ENCODE measurements at places on chromosomes 12 and 14.

DNA sequence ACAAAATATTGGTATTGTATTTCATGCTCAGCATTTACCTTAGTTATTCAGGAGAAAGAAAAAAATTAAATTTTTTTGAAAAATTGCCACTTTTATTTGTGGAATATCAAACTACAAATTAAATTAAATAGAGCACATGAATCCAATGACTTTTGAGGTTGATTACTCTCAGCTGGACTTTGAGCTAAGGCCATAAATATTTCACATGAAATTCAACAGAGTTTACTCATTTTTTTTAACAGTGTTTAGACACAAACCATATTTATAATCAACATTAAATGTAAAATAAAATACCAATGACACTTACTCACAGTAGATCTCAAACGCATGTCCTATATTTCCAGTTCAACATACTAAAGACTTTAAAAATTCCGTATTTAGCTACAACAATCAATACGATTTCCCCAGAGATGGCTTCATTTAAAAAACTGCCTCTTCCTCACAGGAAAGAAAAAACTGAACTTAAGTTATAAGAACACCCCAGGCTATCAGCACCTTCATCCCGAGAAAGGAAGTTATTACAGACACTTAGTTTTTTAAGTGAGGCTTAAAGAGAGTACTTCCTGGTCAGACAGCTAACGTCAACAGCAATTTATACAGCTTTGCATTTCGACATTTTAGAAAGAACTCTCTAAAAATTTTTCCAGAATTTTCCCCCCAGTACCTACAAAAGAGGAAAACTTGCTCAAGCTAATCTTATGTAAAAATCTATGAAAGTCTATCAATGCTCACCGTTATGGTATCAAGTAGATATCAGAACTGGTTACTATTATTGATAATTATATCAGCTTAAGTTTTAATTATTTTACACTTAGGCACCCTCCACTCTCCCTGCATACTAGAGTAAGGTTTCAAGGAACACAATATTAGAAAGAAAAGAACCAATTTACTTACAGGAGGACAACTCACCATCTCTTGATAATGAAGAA is 13.8 kb downstream of the TAOK3 start:
- no peak for DNase-seq

DNA sequence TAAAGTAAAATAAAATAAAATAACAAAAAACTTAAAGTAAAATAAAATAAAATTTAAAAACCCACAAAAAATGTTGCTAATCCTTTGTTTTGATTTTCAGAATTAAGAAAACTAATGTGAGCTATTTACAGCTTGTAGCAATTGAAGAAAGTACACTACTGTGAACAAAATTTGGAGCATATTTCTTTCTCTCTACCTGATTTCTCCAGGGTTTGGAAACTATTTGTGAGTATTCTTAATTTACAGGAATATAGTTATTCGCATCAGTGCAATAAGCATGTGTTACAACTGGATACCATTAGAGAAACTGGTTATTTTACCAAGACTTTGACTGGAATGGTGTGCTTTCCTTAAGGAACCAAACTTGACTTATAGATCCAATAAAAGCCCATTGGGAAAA is 86.1 kb upstream of the CNOT2 start:
- DNase-seq: no peak

GRCh38 chr12:124188561-124189405 is 106.1 kb upstream of the RFLNA start:
- DNase-seq: peak; percentile 36

GRCh38 chr14:78902010-78902623 is 731.9 kb downstream of the NRXN3 start:
- peak; percentile 46 for DNase-seq

DNA sequence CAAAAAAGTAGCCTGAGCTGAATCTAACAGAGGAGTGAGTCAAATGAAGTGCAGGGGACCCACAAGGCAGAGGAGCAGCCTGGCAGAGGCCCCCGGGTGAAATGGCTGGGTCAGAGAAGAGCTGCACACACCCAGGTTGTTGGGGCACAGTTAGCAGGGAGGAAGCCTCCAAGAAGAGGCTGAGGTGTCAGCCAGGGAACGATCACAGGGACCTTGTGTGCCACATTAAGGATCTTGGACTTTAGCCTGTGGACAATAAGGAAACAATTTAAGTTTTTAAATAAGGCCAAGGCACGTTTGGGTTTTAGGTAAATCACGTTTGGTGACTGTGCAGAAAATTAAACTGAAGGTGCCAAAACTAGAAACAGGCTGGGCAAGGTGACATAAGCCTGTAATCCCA is 35.1 kb downstream of the OR10P1 start:
- no peak for DNase-seq

DNA sequence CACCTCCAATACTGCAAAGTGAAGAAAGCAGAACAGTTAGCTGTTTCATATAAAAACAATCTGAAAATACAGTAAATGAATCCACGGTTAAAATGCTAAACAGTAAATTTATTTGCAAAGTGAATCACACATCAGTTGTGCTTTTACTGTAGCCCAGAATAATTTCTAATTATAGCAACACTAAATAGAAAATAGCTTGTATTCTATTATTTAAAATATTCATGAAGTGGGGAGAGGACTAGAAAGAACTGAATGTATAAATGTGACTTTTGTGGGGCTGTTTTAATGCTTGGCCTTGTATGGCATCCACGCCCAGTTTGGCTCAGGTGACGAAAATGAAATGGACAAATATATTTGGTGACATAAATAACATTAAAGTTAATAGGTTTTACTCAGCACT is 148.2 kb downstream of the ATP23 start:
- no peak for DNase-seq

DNA sequence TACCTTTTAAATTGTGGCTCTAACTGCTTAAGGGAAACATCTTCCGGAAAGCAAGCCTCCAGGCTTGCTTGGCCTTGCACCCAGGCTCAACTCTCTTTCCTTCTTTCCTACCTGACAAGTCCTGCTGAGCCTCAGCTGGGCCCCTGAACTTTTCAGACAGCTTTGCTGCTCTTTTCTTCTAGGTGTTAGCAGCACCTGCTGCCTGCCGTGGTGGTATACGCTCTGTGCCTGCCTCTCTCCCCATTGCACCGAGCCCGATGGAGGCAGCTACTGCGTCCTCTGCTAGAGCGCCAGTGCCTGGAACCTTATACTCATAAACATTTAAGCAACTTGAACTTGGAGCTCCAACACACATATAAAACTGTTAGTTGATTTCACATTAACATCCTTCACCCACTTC is 195.7 kb downstream of the ANO6 start:
- DNase-seq: no peak

- DNase-seq: peak; percentile 55
These were observed 22.2 kb downstream of the TMEM30B start for GRCh38 chr14:61258985-61259384.

GRCh38 chr12:52662093-52662917 is 10.3 kb upstream of the KRT2 start:
- DNase-seq: no peak

GRCh38 chr12:31220633-31221550 is 105.1 kb downstream of the SINHCAF start:
- no peak for DNase-seq

- DNase-seq: no peak
These were observed 31.2 kb upstream of the TSPAN9 start for GRCh38 chr12:3045989-3046388.

- DNase-seq: no peak
These were observed 997.8 kb downstream of the NRXN3 start for GRCh38 chr14:79167957-79168356.

DNA sequence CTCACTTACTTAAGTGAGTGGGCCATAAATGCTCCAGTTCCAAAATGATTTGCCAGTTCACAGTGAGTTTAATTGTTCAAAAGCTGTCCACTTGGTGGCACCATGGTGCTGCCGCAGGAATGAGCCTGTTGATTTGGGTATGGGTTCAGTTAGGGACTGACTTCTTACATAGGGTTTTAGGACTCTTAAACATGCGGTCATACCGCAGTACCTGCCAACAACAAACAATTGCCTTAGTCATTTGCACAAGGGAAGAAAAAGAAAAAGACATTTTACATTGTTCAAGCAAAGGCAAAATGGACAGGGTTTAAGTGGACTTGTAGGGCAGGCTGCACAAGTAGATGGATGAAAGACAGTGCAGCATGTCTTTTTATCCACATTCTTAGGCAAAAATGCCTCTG is 80.0 kb upstream of the DBX2 start:
- DNase-seq: peak; percentile 58

GRCh38 chr12:82651489-82651888 is 35.2 kb upstream of the TMTC2 start:
- DNase-seq: no peak

DNA sequence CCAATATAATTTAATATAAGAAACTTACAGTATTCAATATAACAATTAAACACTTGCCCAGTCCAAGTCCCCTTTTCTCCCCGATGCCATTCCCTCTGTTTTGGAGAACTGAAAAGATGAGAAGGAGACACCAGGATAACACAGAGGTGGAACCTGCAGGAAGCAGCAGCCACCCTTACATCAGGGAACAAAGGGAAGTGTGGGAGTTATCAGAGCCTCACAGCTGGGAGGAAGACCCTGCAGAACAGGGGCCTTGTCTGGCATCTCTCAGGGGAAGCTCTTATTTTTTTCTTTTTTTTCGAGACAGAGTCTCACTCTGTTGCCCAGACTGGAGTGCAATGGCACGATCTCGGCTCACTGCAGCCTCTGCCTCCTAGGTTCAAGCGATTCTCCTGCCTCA is 52.6 kb downstream of the CALM1 start:
- no peak for DNase-seq

- DNase-seq: no peak
These were observed 2.0 kb downstream of the C14orf180 start for GRCh38 chr14:104581521-104581920.

DNA sequence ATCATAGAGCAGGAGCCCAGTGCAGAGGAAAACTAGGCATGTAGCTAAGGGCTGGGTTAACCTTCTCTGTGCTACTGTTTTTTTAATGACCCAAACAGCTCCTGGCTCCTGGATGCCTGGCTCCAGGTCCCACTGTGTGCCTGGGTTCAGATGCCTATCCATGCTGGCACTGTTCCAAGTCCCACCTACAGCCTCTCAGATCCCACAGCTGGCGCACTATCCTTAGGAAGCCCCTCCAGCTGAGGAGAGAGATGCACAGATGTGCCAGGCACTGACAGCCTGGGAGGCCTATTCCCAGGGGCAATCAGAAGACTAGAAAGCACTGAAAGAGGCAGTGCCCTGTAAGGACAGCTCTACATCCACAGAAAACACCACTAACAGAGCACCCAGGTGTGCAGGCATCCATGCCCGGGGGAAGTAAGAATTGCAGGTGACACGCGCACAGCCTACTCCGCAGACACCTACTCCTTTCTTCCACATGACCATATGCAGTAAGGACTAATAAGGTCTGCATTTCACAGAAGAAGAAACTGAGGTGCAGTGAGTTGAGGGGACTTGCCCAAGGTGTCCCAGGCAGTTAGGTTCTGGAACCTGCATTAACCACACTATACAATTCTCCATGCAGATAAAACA is 51.2 kb downstream of the PITPNM2 start:
- no peak for DNase-seq

DNA sequence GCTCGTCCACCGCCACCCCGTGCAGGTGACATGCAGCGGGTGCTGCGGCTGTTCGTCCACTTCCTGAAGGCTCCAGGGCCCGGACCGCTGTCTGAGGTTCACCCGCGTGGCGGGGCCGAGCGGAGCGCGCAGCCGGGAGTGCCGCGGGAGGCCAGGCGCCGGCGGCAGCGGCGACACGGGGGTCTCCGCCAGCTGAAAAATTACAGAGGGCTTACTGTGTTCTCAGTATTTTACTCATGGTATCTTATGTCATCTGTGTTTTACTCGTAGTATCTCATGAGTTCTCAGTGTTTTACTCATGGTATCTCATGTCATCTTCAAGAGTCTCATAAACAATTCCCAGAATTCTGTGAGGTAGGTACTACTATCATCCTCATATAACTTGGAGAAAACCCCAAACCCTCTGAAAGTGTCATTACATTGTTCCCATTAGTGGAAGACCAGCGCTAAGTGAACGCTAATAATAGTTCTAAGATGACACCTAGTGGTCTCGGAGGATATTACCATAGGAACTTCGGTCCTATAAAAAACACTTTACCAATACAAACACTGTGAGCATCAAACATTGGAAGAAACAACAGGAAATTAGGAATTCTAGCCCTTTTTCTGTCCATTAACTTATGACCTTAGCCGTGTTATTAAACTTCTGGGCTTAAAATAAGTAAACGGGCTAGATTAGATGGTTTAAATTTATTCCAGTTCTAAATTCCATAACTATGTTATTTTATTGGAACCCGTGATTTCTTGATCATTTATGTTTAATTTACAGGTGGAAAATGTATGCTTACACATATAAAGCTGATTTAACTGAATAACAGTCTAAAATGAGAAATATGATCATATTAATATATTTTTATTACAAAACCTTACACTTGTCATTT is 32.4 kb downstream of the AK7 start:
- DNase-seq: peak; percentile 72

DNA sequence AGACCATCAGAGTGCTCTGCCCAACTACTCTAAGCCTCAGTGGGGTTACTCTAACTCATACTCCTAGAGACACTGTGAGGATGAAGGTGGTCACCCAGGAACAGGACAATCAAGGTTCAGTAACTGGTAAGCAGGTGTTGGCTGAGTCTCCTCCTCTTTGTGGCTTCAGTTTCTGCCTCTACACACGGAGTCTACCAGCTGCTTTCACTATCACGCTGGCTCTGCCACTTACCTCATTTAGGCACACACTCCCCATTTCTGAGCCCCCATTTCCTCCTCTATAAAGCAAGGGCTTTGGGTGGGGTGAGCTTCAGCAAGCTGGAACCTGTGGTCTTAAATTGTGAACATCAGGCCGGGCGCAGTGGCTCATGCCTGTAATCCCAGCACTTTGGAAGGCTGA is 7.3 kb upstream of the TCHP start:
- no peak for DNase-seq

- no peak for DNase-seq
These were observed 8.1 kb upstream of the CLMN start for GRCh38 chr14:95327558-95328374.

DNA sequence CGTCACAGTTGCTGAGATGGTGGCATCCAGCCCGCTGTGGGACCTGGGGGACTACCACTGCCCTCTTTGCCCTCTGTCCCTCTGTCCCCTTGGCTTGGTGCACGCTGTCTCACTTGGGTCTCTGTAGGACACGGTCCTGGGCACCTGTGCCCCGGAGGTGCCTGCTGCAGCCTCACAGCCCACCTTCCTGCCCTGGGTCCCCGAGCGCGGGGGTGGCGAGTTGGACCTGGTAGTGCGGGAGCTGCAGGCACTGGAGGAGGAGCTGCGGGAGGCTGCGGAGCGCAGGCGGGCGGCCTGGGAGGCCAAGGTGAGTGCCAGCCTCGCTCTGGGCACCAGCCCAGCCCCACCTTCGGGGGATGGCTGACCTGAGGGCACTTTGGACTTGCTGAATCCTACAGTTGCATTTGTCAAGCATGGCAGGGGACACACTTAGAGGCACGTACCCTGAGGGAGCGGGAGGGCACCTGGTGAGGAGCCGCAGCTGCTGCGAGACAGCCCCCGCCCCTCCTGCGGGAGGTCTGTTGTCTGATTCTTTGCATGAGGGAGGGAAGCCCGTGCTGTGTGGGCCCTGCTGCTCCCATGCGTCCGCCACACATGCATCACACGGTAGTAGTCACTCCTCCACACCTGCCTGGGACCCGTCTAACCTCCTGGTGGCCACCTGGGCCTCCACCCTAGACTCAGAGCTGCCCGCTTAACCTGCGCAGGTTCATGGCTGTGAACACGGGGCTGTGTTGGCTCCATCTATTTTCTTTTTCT is 6.8 kb downstream of the TEDC1 start:
- no peak for DNase-seq

- DNase-seq: peak; percentile 87
These were observed 10.8 kb upstream of the TCTN2 start for GRCh38 chr12:123659996-123660727.

Data from fibroblast of upper back skin (primary cell).